ENCODE measurements at places on chromosomes 7 and 10. TPM values are rescaled to one million over a fixed set of nuclear protein-coding genes. Genes with fewer than 3 reads are reported as not detected.

PDZD7 gene
- 0.46 TPM for polyA plus RNA-seq

SDHAF3 gene
- polyA plus RNA-seq = 13.1 TPM

RNF148 gene
- polyA plus RNA-seq = not detected

- no peak for DNase-seq
Observed at GRCh38 chr10:29667191-29667590, 32.4 kb upstream of the SVIL start.

DNA sequence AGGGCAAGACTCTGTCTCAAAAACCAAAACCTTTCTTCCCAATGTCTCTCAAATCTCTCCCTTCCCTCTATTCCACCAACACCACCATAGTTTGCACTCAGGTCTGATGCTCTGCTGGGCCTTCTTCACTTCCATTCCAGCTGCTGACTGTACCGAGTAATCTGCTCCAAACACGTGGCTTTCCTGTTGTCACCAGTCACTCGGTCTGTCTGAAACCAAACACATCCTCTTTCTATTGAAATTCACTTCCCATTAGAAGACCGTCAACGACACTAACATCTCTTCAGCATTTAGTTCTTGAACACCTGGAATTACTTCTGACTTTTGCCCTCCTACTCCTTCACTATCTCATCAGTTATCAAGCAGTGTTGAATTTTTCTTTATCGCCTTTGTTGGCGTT is 4.7 kb upstream of the NRF1 start:
- no peak for DNase-seq
